ENCODE measurements at places on chromosomes 13 and 19.
A peak's percentile ranks its signal among the peaks of the same experiment; 100 is the strongest.

DNA sequence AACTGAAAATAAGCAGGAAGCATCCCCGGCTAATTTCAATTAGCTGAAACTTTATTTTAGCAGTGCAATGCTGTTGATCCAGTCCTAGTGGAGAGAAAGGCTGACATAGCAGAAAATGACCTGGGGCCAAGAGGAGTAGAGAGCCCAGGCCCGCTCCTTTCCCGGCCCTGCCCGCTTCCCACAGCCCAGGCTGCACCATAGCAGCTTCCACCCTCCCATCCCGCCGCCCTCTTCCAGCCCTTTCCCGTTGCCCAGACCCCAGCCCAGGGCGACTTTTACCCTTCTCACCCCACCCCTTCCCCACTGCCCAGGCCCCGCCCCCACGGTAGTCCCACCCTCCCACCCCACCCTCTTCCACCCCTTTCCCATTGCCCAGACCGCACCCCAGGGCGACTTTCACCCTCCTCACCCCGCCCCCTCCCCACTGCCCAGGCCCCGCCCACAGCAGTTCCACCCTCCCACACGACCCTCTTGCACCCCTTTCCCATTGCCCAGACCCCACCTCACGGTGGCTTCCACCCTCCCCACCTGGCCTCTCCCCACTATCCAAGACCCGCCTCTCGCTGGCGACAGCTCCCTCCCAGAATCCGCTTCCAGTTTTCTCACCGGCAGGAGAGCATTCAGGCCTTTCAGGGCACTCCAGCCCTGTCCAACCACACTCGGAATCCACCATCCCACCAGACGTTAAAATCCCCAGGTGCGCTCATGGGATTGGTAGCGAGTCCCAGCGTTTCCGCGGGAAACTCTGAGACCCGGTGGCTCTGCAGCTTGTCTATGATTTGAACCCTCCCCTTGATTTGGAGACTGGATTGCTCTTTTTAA is 8.3 kb downstream of the ZNF160 start:
- no peak for DNase-seq

DNA sequence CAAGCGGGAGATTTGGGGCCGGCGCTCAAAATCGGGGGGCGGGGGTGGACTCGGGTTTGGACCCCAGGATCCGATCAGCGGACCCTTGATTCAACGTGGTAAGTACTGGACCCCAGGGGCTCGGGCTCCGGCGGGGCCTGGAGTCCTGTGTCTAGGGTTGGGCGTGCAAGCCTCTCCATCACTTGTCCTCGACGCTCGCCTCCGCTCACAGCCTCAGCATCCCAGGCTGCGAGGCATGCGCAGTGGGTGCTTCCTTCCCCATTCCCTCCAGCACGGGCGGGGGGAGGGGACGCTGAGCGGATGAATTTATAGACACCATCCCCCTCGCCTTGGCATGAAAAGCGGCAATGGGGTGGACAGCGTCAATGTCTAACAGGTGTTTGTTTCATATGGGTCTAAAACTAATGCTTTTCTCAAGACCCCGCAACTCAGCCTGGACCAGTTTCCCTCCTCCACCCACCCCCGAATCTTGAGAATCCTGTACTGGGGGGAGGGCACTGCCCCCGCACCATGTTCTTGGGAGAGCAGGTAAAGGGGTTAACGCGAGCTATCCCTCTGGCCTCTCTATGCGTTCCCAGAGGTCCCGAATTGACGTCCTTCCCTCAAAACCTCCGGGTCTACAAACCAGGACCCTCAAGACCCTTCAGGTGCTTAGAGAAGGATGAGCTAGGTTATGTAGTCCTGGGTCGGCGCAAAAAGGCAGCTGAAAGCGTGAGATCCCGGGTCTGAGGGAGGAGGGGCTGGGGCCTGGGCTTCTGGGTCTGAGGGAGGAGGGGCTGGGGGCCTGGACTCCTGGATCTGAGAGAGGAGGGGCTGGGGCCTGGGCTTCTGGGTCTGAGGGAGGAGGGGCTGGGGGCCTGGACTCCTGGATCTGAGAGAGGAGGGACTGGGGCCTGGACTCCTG is 579 bp downstream of the CPT1C start:
- no peak for DNase-seq

- DNase-seq = no peak
Measured at GRCh38 chr19:1851654-1852580, 3.6 kb upstream of the REXO1 start.

DNA sequence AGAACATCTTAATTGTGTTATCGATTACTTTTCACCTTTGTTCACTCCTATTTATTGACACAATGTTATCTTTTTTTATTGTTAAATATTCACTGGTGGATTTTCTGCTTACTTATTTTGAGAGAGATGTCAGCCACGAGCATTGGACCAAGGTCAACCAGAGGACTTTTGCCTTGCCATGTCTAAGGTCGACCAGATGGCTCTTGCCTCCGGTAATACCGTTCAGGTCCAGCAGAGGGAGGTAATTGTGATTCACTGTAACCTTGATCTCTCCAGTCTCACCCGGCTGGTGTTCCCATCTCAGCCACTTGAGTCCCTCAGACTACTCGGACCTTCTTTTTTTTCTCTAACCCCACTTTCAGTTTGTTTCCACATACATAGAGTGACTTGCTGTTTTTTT is 1438.1 kb downstream of the UQCRFS1 start:
- DNase-seq = no peak

GRCh38 chr19:4575267-4576015 is 16.0 kb upstream of the SEMA6B start:
- DNase-seq = no peak

DNA sequence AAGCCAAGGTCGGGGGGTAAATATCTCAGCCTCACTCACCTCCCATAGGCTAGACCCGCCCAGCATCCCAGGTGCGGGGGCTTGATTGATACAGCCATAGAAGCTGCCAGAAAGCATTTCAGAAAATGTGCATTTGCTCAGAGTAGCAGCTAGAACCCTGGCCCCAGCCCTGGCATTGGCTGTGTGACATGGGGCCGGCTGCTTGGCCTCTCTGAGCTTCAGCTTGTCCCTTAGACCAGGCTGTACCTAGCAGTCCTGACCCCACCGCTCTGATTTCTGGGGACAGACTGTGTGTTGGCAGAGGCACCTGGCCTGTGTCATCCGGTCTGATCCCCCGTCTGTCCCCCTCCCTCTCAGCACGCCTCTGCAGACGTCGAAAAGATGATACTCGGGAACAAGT is 15.4 kb downstream of the RAB8A start:
- DNase-seq = no peak

DNA sequence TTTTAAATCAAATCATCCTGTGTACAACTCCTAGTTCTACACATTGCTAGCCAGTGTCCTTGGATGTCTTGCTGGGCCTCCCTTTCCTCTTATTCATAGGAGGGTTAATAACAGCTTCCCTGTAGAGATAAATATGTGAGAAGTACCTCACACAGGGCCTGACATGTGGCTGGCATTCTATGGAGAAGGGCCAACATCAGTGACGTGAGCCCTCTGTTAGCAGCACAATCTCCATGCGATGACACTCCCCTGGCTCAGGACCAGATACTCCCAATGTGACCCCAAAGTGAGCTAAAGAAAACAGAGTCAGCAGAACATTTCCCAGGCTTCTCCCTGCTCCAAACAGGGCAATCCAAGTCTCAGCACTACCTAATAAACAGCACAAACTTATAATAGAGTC is 818.4 kb downstream of the DIAPH3 start:
- no peak for DNase-seq

- no peak for DNase-seq
Measured at GRCh38 chr19:28607066-28607583, 605.8 kb downstream of the UQCRFS1 start.

DNA sequence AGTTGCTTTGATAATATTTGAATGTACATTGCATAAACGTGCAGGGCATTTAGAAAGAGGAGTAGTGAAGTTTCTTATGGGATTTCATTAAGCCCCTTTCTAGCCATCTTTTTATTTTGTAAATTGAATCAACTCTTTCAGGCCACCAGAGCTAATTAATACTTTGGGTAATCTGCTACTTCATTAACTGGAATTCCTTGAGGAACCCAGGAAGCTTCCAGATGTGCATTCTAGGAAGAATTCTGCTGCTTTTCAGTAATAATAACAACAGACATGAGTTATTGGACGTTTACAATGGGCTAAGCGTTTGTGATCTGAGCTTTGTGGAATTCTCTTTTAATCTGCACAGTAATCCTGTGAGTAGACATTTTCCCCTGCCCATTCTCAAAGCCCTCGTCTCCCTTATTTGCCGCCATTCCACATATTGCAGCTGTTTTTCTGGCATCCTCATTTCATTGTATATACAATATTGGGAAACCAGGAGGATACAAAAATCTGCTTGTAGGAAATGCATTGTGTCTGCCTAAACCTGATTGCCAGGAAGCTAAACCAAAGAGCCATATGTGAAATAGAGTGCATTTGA is 103.9 kb downstream of the HS6ST3 start:
- DNase-seq = no peak

GRCh38 chr13:112713517-112714253 is 23.8 kb downstream of the ATP11A start:
- DNase-seq = no peak

DNA sequence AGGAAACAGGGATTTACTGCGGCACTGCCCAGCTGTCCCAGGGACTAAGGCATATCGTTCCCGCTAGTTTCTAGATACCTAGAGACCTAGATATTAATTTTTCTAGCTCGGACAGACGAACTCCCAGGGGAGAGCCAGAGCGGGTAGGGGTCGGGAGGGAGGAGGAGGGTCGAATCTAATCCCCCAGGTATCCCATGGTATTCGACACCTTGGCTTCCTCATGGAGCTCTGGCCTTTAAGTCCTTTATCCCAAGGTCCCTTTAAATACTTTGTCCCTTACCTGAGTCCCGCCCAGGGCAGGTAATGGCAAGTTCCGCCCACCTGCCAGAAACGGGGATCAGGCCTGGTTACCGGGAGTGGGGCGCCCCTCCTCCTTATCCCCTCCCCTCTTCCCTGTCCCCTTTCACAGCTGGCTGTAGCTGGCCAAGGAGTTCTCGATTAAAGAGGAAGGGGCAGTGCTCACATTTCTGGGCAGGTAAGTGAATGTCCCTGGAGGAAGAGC is at the start of gene PRRG2:
TSS of gene PRRG2 (plus strand) at position 310 of the 502 bp plus-strand sequence. CDS start 1,904 bp downstream, outside the sequence.
- no peak for DNase-seq

DNA sequence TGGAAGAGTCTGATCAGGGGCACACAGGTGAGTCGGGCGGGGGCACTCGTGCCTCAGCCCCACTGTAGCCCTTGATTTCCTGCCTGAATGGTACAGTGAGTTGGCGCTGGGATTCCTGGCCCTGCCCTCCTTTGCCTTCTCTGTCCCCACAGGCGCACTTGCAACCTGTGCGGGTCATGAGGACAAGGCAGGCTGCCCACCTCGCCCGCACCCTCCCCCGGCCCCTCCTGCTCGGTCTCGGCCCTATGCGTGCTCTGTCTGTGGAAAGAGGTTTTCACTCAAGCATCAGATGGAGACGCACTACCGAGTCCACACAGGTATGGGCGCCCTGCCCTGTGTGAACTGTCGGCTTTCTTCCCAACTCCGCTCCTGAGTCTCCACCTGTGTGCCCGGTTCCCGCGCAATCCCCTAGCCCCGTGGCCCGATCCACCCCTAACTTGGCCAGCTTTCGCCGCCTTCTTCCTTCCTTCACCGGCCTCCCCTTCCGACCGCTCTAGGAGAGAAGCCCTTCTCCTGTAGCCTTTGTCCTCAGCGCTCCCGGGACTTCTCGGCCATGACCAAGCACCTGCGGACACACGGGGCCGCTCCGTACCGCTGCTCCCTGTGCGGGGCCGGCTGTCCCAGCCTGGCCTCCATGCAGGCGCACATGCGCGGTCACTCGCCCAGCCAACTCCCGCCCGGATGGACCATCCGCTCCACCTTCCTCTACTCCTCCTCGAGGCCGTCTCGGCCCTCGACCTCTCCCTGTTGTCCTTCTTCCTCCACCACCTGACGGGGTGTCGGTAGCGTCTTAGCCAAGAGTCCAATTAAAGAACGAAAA is 1.6 kb upstream of the KMT2B start:
- DNase-seq = no peak

DNA sequence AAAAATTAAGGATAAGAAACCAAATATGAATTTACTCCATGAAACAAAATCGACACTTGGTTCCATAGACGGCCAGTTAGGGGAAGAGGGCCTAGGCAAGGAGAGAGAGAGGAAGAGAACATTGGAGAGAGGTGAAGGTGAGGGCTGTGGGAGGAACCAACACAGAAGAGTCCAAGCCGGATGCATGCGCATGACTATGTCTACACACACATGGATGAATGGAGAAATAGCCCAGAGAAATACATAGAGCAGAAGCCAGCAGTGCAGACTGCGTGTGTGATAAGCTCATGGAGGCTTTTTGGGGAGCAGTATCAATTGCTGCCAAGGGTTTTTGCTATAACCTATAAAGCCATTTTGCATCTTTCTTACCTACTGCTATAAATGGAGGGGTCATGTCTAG is 67.3 kb upstream of the C1QTNF9 start:
- DNase-seq = no peak

- no peak for DNase-seq
Measured at GRCh38 chr13:95516021-95516420, 36.5 kb upstream of the CLDN10 start.

DNA sequence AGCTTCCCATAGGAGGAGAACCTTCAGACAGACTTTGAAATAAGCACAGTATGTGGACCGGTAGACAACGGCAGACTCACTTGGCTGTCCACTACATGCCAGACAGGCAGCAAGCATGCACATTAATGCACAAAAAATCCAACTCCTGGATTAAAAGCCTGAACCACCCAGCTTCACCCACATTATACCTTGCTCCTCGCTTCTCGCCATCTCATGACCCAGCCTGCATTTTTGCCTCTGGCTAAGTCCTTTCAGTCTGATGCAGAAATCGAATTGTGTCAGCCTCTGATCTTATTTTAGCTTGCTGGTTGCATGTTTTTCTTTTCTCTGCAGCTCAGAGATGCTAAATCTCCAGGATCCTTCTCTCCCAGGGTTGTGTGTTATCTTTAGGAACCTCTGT is 358.7 kb downstream of the RFC3 start:
- DNase-seq = no peak

DNA sequence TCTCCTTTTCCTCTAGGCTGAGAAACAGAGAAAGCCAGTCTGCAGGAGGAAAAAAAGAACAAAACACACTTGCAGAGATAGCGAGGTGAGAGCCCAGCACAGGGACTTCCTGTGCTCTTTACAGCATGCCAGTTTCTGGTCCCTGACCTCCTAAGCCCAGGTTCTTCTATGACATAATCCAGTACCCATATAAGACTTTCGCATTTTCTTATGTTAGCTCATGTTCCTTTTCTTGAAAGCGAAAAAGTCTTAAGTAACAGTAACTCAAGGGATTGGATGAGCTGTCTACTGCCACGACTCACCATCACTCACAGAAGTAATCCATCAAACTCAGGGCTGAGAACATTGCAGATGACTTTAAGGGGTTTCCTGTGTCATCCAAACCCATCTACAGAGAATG is 17.4 kb downstream of the CCDC70 start:
- no peak for DNase-seq

GRCh38 chr19:31049431-31049830 is 299.8 kb downstream of the TSHZ3 start:
- DNase-seq = no peak

- no peak for DNase-seq
Measured at GRCh38 chr19:10155839-10156238, 36.1 kb upstream of the EIF3G start.

DNA sequence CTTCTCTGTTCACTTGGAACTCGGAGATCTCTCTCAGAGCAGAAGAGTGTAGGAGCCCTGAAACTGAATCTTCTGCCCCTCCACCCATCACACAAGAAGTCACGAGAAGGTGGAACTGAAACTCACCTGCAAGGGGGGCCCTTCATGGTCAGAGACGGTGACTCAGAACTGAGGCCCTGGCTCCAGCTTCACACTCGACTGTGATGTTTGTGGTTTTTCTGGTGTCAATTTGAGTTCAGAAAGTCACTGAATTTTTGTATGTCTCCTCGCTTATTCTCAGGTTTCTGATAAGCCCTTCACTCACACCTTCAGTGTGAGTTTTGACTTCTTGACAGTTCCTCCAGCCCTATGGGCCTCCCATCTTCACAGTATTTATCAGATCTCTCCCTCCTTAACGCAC is 23.1 kb downstream of the SIGLEC5 start:
- DNase-seq = peak; percentile 25

Data from activated CD4-positive, alpha-beta T cell treated with anti-CD3 and anti-CD28 coated beads, Interleukin-2, amount 50 U/mL, for 24 hours (primary cell).